CD4-positive, alpha-beta T cell treated with Interleukin-10 for 1 hour (primary cell): ENCODE measurements at places on chromosomes 5 and 9.

- DNase-seq, result no peak
Measured at GRCh38 chr5:16082053-16082452, 97.5 kb downstream of the MARCHF11 start.

- DNase-seq, result no peak
Measured at GRCh38 chr5:26940994-26941393, 97.4 kb downstream of the CDH9 start.

- DNase-seq, result no peak
Measured at GRCh38 chr5:156411185-156411613, 84.2 kb downstream of the SGCD start.

DNA sequence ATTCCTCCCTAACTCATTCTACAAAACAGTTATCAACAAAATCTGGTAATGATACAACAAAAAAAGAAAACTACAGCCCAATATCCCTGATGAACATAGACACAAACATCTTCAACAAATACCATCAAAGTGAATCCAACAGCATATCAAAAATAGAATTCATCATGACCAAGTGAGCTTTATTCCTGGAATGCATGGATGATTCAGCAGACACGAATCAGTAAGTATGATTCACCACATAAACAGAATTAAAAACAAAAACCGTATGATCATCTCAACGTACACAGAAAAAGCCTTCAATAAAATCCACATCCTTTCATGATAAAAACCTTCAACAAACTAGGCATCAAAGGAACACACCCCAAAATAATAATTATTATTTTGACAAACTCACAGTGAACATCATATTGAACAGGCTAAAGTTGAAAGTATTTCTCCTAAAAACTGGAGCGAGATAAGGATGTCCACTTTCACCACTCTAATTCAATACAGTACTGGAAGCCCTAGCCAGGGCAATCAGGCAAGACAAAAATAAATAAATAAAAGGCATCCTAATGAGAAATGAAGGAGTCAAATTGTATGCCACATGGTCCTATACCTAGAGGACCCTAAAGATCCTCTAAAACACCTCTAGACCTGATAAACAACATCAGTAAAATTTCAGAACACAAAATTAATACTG lies 305.1 kb upstream of the RGMB start:
- DNase-seq, result no peak

DNA sequence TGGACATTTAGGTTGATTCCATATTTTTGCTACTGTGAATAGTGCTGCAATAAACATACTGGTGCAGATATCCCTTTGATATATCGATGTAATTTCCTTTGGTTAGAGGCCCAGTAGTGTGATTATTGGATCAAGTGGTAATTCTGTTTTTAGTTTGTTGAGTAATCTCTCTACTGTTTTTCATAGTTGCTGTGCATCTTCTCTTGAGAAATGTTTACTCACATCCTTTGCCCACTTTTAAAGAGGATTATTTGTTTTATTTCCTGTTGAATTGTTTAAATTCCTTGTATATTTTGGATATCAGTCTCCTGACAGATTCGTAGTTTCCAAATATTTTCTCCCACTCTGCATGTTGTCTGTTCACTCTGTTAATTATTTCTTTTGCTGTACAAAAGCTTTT lies 352.6 kb upstream of the TARS1 start:
- no peak for DNase-seq

DNA sequence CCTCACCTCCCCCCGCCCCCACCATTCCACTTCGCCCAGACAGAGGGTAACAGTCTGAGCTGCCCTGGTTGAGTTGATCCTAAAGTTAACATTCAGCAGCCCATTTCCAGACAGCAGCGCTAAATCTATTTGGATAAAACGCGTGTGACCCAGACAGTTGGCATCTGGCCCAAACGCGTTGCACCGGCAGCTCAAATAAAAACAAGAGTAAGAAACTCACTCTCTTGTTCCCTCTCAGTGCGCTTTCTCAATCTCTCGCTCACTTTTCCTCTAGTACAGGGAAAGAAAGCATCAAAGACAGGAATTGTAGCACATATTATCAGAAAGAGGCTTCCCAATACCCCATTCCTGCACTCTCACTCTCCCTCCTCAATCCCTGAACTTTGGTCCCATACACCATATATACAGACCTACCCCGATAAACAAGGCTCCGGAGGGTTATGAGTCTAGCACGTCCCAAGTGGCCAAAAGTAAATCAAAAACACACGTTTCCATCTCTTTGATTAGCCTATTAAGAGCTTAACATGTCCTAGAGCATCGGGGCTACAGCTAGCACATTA lies 1.3 kb downstream of the ADAMTS6 start:
- peak; percentile 18 for DNase-seq

GRCh38 chr5:167513381-167513780 lies 778.1 kb upstream of the WWC1 start:
- no peak for DNase-seq
